ENCODE measurements at places on chromosomes 2 and 18.

GRCh38 chr2:103169861-103170260 is 408.0 kb downstream of the TMEM182 start:
- DNase-seq = no peak

- DNase-seq = peak; percentile 24
Observed at GRCh38 chr2:239302808-239303557, 97.8 kb downstream of the HDAC4 start.

DNA sequence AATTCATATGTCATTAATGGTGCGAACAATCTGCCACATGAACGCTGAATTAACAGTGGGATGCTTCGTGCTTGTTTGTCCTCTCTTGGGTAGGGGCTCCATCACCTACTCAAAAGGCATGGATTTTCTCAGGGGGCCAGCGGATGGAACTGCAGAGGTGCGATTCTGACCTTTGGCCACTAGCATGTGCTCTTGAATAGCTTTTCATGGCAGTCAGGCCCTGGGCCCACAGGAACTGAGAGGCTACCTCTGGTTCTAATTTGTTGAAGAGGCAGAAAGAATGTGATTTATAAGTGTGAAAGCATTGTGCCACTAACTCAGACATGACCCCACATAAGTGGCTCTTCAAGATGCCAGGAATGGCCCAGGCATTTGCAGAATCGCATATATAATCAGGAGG is 283.2 kb downstream of the INSIG2 start:
- DNase-seq = no peak

DNA sequence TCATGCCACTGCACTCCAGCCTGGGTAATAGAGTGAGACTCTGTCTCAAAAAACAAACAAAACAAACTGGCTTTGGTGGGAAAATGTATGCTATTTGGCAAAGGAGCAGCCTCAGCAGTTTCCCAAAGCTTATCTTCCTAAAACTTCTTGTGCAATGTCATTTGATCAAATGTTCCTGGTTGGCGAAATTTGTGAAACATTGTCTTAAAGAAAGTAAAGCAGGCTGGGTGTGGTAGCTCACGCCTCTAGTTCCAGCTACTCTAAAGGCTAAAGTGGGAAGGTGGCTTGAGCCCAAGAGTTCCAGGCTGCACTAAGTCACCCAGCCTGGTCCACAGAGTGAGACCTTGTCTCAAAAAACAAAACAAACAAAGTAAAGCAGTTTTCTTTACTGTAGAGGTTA is 17.3 kb upstream of the TAF4B start:
- DNase-seq = no peak

DNA sequence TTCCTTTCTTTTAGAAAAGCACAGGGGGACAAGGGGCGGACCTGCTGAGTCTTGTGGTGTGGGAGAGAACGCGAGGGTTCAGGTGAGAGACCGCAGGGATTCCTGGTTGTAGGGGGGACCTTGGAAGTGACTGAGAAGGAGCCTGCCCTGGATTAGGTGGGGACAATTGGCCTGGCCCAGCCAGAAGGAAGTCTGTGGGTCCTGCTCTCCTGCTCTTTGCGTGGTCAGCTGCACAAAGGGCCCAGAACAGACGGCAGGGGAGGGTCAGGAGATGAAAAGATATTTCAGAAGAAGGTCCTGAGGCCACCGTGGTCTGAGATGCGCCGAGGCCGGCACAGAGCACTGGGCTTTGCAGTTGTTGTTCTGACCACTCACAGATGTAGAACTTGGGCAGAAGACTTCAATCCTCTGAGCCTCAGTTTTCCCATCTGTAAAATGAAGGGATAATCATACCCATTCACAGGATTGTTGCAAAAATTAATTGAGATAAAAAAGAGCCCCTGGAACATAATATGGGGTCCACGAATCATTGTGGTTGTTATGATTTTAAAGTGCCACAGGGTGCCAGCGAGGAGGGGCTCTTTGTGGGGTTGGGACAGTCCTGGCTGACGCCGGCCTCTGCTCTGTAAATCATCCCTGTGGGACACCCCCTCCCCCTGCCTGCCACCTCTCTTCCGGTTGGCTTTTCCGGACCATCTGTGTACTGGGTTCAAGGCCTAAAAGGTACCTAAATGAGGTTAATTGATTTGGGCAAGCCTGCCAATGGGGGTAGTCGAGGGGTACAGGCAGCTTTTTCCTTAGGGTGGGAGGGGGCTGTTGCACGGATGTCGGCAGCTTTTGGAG is 1.8 kb downstream of the LPIN1 start:
- no peak for DNase-seq

All from activated B cell treated with CpG ODN at 0.5 μM for 24 hours (primary cell).